ENCODE measurements at places on chromosomes 4 and X. TPM values are rescaled to one million over a fixed set of nuclear protein-coding genes. Genes with fewer than 3 reads are reported as not detected.
A peak's percentile ranks its signal among the peaks of the same experiment; 100 is the strongest.

- H3K4me3 ChIP-seq, result no peak overlapping the region
- no peak for DNase-seq
- H3K4me1 ChIP-seq, result no peaks in the 10 kb centered on the region
- H3K27ac ChIP-seq, result no peak overlapping the region
These were observed 176.3 kb upstream of the SLIT2 start for GRCh38 chr4:20075248-20075871.

GRCh38 chr4:173717581-173717980 is 187.6 kb upstream of the HAND2 start:
- no peak overlapping the region for H3K27ac ChIP-seq
- DNase-seq, result no peak
- H3K4me1 ChIP-seq, result no peaks in the 10 kb centered on the region
- no peaks in the 10 kb centered on the region for H3K27me3 ChIP-seq

DNA sequence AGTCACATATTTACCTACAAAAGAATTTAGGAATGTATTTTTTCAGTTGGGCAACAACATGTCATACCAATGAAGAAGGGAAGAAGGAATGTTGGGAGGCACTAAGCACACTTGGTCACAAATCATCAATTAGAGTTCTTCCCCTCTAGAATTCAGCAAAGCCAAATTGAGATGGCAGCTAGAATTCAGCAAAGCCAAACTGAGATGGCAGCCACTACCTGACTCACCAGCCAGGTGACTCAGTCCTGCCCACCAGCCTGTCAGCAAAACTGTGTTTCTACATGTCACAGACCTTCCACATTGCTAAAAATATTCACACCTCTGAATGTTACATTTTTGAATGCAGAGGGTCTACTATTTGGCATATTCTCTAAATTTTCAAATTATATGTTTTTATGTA is 63.2 kb upstream of the NOCT start:
- H3K27me3 ChIP-seq, result peaks cover 13% of the 10 kb centered on the region
- no peak overlapping the region for H3K27ac ChIP-seq
- H3K36me3 ChIP-seq, result no peaks in the 10 kb centered on the region
- no peak overlapping the region for H3K4me3 ChIP-seq
- H3K4me1 ChIP-seq, result no peaks in the 10 kb centered on the region

- H3K36me3 ChIP-seq, result no peaks in the 10 kb centered on the region
- DNase-seq, result no peak
- no peak overlapping the region for H3K27ac ChIP-seq
- no peaks in the 10 kb centered on the region for H3K4me1 ChIP-seq
- no peak overlapping the region for H3K4me3 ChIP-seq
These were observed 295.4 kb downstream of the TRIML1 start for GRCh38 chr4:188434643-188435042.

DNA sequence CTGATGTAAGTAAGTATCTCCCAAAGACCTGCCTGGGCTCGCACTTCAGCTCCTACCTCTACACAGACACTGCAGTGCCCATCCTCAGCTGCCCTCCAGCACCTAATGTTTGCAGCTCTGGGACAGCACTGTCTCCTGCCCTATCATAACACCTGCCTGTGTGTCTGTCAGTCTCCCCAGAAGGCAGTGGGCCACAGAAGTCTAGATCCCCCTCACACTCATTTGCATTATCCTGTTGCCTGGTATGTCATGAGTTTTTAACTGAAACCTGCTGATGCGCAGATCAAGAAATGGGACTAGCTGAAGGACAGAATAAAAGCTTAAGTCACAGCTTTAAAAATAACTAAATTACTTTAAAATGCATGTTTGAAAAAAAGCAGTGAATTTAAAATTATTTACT is 43.0 kb downstream of the LRP2BP start:
- H3K27me3 ChIP-seq, result no peaks in the 10 kb centered on the region
- no peak overlapping the region for H3K27ac ChIP-seq
- H3K4me3 ChIP-seq, result no peak overlapping the region
- peaks cover 28% of the 10 kb centered on the region for H3K36me3 ChIP-seq

GRCh38 chrX:139881572-139881971 is 51.3 kb downstream of the ATP11C start:
- H3K4me1 ChIP-seq, result peaks cover 2% of the 10 kb centered on the region
- H3K36me3 ChIP-seq, result peaks cover 6% of the 10 kb centered on the region
- no peak for DNase-seq
- no peak overlapping the region for H3K4me3 ChIP-seq

DNA sequence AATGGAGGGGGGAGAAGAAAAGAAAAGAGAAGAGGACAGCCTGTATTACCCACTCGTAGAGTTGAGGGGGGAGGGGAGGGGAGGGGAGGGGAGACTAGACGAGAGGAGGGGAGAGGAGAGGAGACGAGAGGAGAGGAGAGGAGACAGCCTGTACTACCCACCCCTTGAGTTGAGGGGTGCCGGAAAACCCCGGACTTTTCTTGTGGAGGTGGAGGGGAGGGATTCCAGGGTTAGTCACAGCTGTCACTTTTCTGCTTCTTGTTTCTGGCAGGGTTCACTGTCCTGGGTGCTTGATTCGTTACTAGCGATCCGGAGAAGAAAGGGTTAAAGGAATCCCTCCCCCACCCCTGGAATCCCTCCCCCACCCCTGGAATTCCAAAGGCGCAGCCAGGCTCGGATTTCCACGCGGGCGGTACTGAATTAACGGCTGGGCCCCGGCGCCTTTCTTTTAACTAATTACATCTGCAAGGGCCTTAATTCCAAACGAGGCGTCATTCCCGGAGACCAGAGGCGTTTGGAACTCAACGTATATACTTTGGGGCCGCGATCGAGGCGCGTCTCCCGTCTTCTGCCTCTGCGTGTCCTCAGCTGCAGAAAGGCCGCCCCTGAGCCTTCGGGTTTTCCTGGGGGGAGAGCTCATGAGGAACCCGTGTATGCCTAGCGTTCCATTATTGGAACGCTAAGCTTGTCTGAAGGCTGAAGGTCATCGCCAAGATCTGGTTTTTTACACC is 20.1 kb upstream of the CSF2RA start:
- no peak overlapping the region for H3K27ac ChIP-seq
- H3K27me3 ChIP-seq, result peaks cover 5% of the 10 kb centered on the region
- peaks cover 19% of the 10 kb centered on the region for H3K4me1 ChIP-seq
- H3K36me3 ChIP-seq, result no peaks in the 10 kb centered on the region

DNA sequence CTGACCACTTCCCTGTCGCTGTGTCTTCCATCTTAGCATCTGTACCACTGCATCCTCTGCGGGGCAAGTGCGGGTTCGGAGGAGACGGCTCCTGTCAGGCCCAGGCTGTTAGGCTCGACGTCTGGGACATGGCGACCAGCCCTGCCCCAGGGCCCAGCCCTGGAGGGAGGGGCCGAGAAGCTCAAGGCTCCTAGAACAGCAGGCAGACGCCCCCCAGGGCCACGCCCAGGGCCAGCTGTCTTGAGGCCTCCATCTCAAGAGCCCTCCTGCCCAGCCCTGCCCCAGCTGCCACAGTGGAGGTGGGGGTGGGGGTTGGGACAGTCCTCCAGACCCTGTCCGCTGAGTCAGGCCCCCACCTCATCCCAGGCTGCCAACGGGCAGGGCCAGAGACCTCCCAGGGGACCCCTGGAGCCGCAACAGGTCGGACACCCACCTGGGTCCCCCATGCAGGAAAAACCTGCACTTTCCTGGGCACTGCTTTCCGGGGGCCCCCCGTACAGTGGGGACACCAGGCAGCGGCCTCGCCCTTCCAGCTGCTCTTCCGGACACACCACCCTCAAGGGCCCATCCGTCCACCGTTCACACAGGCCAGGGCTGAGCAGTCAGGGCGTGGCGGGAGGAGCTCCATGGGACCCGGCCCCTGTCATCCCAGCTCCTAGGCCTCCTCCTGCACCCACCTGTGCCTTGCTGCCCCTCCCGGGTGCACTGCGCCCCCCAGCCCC is 83.1 kb downstream of the FAM53A start:
- no peak overlapping the region for H3K4me3 ChIP-seq
- H3K36me3 ChIP-seq, result no peaks in the 10 kb centered on the region
- no peak overlapping the region for H3K27ac ChIP-seq
- peaks cover 16% of the 10 kb centered on the region for H3K4me1 ChIP-seq
- no peaks in the 10 kb centered on the region for H3K27me3 ChIP-seq

GRCh38 chr4:108139089-108139488 is 29.6 kb downstream of the LEF1 start:
- peak overlapping the region; percentile 4 for H3K27ac ChIP-seq
- H3K4me3 ChIP-seq, result no peak overlapping the region
- no peak for DNase-seq
- peaks cover 38% of the 10 kb centered on the region for H3K4me1 ChIP-seq
- peaks cover 3% of the 10 kb centered on the region for H3K36me3 ChIP-seq
- H3K27me3 ChIP-seq, result peaks cover 2% of the 10 kb centered on the region

- H3K36me3 ChIP-seq, result no peaks in the 10 kb centered on the region
- H3K4me1 ChIP-seq, result peaks cover 20% of the 10 kb centered on the region
- no peaks in the 10 kb centered on the region for H3K27me3 ChIP-seq
- H3K27ac ChIP-seq, result no peak overlapping the region
- no peak overlapping the region for H3K4me3 ChIP-seq
- no peak for DNase-seq
These were observed 50.7 kb downstream of the MAP7D3 start for GRCh38 chrX:136200466-136200865.

DNA sequence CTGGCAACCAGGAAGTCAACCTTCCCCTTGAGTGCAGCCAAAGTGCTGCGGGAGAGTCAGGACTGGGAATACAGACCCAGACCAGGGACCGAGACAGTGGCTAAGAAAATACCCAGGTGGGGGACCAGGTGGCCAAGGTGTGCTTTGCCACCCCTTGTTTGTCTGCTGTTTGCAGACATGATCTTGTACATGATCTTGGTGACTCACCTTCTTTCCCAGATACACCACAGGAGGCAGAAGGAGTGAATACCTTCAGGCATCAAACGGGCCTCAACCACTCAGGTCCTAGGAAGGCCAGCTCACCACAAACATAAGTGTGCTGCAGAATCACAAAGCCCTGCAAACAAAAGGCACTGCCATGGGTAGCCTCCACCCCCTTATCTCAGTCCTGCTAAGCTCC is 62.0 kb downstream of the CNGA2 start:
- H3K4me1 ChIP-seq, result no peaks in the 10 kb centered on the region
- H3K27me3 ChIP-seq, result no peaks in the 10 kb centered on the region
- H3K4me3 ChIP-seq, result no peak overlapping the region
- no peak for DNase-seq
- H3K27ac ChIP-seq, result no peak overlapping the region

GRCh38 chr4:70778888-70779422 is 57.2 kb downstream of the RUFY3 start:
- H3K4me3 ChIP-seq, result no peak overlapping the region
- no peaks in the 10 kb centered on the region for H3K36me3 ChIP-seq
- H3K27ac ChIP-seq, result no peak overlapping the region
- no peak for DNase-seq
- no peaks in the 10 kb centered on the region for H3K4me1 ChIP-seq

DNA sequence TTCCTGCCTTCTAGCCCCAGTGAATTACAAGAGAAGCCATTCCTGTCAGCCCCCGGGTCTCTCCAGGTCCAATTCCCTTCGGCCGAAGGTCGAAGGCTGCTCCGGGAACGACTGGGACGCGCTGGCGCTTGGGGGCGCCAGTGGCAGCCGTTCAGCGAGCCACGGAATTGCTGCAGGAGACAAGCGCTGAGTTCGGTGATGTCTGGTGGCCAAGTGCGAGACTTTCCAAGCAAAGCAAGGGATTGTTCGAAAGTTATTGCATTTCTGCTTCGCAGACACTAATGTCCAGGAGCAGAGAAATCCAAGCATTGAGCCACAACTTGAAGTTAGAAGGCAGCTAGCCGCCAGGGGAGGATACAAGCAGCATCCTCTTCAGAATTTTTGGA is 1.1 kb upstream of the DKK2 start:
- peaks cover 59% of the 10 kb centered on the region for H3K27me3 ChIP-seq
- H3K4me3 ChIP-seq, result no peak overlapping the region
- no peaks in the 10 kb centered on the region for H3K36me3 ChIP-seq
- DNase-seq, result no peak
- peaks cover 22% of the 10 kb centered on the region for H3K4me1 ChIP-seq

- peaks cover 39% of the 10 kb centered on the region for H3K36me3 ChIP-seq
- H3K4me3 ChIP-seq, result no peak overlapping the region
- peaks cover 4% of the 10 kb centered on the region for H3K27me3 ChIP-seq
These were observed 17.1 kb downstream of the MGST2 start for GRCh38 chr4:139682741-139683151.

DNA sequence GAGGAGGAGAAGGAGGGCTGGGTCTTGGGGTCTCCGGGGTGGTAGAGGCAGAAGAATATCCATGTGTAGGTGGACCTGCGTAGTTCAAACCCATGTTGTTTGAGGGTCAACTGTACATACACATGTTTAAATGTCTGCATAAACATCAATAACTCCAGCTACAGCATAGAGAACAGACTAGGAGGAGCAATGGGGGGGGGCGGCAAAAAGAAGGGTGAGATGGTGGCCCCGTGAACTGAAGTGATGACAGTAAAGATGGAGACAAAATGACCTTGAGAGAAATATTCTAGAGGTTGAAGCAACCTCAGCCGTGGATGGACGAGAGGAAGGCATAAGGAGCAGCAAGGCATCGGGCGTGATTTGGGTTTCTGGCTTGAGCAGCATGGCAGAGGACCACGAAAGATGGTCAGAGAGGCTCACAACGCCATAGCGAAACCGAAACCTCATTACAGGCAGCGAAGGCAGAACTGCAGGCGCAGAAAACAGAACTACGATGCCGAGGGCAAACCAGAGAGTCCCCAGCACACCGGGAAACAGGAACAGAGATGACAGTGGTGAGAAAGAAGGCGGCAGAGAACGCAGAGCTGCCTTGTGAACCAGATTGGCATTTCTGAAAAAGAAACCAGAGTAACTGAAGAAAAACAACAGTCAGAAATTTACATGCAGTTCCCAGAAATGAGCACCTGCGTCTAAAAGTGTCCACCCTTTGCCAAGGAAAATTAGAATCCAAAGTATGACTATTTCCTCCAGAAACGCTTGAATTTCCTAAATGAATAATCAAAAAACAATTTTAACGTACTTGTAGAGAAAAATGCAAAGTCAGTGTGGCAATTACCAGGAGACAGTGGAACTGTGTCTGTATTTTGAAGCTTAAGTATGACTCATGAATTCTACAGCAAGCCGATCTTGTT is 50.3 kb upstream of the ENPP6 start:
- H3K4me3 ChIP-seq, result peak overlapping the region; percentile 83
- peak overlapping the region; percentile 99 for H3K27ac ChIP-seq
- peak; percentile 93 for DNase-seq
- H3K4me1 ChIP-seq, result peaks cover 77% of the 10 kb centered on the region
- H3K27me3 ChIP-seq, result no peaks in the 10 kb centered on the region

DNA sequence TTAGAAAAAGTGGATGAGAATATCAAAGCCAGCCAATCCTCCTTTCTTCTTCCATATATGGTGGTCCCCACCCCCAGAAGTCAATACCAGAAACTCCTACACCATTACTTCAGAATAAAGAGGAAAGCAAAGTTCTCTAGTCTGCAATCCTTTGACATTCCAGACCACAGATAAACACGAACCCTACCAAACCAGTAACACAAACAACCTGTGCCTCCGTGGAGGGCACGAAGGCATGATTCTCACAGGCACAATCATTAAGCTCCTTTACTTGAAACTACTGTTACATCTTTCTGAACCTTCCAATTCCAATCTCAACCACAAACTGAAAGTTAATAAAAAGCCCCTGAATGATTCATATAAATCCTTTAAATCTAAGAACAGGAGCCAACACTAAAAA is 16.3 kb downstream of the MAML3 start:
- DNase-seq, result no peak
- H3K27ac ChIP-seq, result no peak overlapping the region
- peaks cover 10% of the 10 kb centered on the region for H3K4me1 ChIP-seq
- H3K27me3 ChIP-seq, result peaks cover 25% of the 10 kb centered on the region
- no peaks in the 10 kb centered on the region for H3K36me3 ChIP-seq

ELOVL6 gene
- total RNA-seq, result 27.5 TPM

MUC7 gene
- not detected for total RNA-seq

PAGE4 gene
- not detected for total RNA-seq

KLB gene
- not detected for total RNA-seq

TIMM8A gene
- total RNA-seq, result 16.7 TPM

RNF4 gene
- 108 TPM for total RNA-seq

EXOC1L gene
- not detected for total RNA-seq

ABCB7 gene
- total RNA-seq, result 25.1 TPM

CHM gene
- total RNA-seq, result 19.3 TPM

Measured in activated CD8-positive, alpha-beta memory T cell treated with anti-CD3 and anti-CD28 coated beads, Interleukin-2, amount 10 ng/mL, durations not matched to agents 7 days and 5 days (primary cell).